Prostate gland (tissue), 2 donors: ENCODE measurements at places on chromosomes 7 and 10.

GRCh38 chr10:128137877-128138276 lies 11.7 kb upstream of the MKI67 start:
- no peaks in the 10 kb centered on the region for H3K36me3 ChIP-seq
- no peak overlapping the region for H3K4me3 ChIP-seq
- H3K27ac ChIP-seq: no peak overlapping the region
- no peak for DNase-seq

DNA sequence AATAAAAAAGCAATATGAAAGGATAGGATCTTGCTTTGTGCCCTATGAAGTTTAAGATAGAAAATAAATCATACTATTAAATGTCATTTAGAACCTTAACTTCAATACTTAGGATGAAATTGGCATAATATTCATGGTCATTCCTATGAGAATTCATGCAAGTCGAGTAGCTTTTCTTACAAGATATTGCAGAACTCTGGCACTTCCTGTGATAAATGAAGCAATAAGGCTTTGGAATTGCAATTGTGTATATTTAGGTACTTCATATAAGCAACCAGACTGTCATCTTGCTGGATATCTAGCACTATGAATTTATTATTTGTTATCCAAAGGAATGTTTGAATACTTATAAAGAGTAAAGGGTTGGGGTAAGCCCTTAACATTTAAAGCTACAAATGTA lies 116.5 kb downstream of the ZNF438 start:
- no peaks in the 10 kb centered on the region for H3K4me1 ChIP-seq
- no peaks in the 10 kb centered on the region for H3K36me3 ChIP-seq
- H3K4me3 ChIP-seq: no peak overlapping the region
- no peak overlapping the region for H3K27ac ChIP-seq
- DNase-seq: no peak
- H3K27me3 ChIP-seq: no peaks in the 10 kb centered on the region

- DNase-seq: no peak
- no peaks in the 10 kb centered on the region for H3K27me3 ChIP-seq
- no peak overlapping the region for H3K4me3 ChIP-seq
- no peaks in the 10 kb centered on the region for H3K36me3 ChIP-seq
- H3K4me1 ChIP-seq: no peaks in the 10 kb centered on the region
- no peak overlapping the region for H3K27ac ChIP-seq
Observed at GRCh38 chr7:158802535-158803366, 26.6 kb downstream of the ESYT2 start.

GRCh38 chr10:116215651-116216050 lies 57.4 kb downstream of the GFRA1 start:
- H3K36me3 ChIP-seq: no peaks in the 10 kb centered on the region
- no peak overlapping the region for H3K27ac ChIP-seq
- no peak for DNase-seq
- H3K27me3 ChIP-seq: no peaks in the 10 kb centered on the region

GRCh38 chr10:132362151-132362611 lies 30.2 kb downstream of the LRRC27 start:
- no peak for DNase-seq
- H3K36me3 ChIP-seq: no peaks in the 10 kb centered on the region
- no peak overlapping the region for H3K4me3 ChIP-seq
- no peak overlapping the region for H3K27ac ChIP-seq
